ENCODE measurements at places on chromosomes 2 and 18.
A peak's percentile ranks its signal among the peaks of the same experiment; 100 is the strongest.

DNA sequence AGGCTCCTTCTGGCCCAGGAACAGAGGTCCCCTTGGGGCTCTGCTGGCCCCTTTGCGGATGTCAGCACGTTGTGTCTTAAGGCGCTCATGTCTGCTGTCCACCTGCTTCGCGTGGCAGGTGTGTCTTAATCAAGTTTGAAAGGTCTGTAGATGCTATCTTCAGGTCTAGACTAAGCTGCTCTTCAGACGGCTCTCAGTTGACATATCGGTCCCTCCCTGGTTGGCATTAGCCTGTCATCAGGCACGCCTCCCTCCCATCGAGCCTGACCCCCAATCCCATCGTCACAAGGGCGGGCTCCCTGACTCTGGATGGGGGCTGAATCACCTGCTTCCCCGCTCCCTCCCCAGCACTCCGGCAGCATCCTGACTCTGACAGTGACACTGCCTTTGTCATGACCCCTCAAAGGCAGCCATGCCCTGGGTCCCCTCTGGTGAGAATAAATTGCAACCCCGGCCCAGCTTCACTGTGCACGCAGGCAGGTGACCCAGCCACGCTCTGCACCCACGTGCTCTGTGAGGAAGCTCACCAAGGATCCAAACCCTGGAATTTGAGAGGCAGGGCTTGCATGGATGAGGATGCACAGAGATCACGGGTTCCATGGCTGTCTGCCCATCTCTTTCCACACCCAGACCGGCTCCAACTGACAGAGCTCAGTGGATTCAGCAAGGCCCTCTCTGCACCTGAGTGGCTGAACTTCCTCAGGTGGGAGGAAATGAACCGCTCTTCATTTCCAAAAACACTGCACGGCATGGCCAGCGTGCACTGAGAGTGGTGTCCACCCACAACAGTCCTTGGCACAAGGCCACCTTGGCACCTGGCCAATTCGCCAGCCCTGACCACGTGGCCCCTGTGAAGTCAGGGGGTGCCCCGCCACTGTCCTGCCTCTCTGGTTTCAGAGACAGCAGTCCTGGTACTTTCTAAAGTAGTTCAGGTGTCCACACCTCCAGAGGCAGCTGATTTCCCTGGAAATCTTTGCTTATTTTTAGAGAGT lies 110.2 kb upstream of the GPC1 start:
- no peak for DNase-seq

DNA sequence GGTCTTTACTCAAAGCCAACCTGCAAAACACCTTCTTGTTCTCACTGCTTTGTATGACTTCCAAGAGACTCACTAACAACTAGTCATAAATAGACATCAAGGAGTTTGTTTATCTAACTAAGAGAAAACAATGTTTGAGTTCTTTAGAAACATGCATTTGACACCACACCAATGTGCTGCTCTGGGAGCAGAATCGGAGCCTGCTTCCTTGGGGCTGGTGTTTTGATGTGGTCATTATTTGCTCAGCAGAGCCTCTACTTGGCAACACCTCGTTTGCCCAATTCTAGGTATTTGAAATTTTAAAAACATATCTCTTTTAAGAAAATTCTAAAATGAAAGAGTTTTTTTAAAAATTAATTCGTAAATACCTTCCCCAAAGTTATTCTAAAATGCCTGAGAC lies 167.5 kb downstream of the BCL2 start:
- no peak for DNase-seq

- no peak for DNase-seq
Measured at GRCh38 chr18:2913398-2914005, 66.7 kb downstream of the EMILIN2 start.

DNA sequence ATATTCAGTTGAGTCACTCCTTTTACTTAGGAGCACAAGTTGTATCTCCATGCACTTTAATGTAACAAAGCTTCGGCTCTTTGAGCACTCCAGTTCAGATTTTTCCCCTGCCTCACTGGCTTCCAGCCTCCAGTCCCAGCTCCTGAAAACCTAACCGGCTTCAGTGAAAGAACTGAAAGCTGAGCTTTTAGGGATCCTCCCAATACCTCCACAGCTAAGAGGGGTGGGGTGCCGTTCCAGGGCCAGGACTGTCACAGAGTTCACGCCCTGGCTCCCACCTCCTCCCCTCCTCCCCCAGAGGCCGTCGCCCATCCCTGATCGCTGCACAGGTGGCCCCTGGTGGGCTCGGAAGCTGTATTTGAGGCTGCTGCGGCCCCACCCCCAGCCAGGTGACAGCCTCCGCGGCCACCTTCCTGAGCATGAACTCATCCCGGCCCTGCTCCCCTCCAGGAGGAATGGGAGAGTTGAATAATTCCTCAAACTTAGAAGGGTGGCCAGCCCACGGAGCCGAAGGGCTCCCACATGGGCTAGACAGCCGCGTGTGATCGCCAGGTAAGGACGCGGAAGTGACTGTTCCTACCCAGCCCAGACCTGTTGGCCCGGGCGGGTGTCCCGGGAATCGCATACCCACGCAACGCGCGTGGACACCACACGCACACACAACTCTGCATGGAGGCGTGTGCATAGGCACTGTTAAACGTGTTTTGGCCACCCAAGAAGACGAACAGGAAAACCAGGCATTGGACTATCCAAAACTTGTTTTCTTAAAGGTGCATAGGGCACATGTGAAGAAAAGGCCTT lies 1.8 kb downstream of the MYO5B start:
- DNase-seq, result no peak

DNA sequence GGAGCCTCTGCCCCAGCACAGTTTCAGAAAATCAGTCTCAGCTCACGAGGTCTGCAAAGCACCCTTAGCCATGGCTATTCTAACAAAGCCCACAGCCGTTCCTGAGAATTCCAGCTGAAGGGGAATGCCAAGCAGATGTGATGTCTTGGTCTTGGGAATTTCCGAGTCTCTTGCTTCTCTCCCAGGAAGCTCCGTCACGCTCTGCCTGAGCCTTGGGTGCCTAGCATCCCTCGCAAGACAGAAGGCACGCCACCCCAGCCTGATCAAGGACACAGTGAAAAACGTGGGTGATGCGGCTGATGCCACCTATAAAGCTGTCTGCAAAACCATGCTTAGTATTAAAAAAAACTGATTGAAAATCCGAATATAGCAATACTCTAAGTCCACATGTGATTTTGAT lies 254.6 kb downstream of the SH3BP4 start:
- no peak for DNase-seq

- no peak for DNase-seq
Measured at GRCh38 chr18:55123361-55123760, 164.1 kb upstream of the CCDC68 start.

DNA sequence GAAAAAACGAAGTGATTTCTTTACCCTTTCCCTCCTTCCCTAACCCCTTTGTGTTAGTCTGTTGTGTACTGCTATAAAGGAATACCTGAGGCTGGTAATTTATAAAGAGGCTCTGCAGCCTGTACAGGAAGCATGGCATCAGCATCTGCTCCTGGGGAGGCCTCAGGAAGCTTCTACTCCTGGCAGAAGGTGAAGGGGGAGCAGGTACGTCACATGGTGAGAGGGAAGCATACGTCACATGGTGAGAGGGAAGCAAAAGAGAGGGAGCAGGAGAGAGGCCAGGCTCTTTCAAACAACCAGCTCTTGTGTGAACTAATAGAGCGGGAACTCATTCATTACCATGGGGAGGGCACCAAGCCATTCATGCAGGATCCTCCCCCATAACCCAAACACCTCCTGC lies 126.2 kb downstream of the CAPN13 start:
- no peak for DNase-seq

- no peak for DNase-seq
Measured at GRCh38 chr2:64114912-64115277, 29.3 kb downstream of the PELI1 start.

GRCh38 chr2:27218614-27219013 lies 1.4 kb downstream of the CAD start:
- peak; percentile 62 for DNase-seq

- no peak for DNase-seq
Measured at GRCh38 chr2:171485116-171485515, 37.2 kb upstream of the CYBRD1 start.

DNA sequence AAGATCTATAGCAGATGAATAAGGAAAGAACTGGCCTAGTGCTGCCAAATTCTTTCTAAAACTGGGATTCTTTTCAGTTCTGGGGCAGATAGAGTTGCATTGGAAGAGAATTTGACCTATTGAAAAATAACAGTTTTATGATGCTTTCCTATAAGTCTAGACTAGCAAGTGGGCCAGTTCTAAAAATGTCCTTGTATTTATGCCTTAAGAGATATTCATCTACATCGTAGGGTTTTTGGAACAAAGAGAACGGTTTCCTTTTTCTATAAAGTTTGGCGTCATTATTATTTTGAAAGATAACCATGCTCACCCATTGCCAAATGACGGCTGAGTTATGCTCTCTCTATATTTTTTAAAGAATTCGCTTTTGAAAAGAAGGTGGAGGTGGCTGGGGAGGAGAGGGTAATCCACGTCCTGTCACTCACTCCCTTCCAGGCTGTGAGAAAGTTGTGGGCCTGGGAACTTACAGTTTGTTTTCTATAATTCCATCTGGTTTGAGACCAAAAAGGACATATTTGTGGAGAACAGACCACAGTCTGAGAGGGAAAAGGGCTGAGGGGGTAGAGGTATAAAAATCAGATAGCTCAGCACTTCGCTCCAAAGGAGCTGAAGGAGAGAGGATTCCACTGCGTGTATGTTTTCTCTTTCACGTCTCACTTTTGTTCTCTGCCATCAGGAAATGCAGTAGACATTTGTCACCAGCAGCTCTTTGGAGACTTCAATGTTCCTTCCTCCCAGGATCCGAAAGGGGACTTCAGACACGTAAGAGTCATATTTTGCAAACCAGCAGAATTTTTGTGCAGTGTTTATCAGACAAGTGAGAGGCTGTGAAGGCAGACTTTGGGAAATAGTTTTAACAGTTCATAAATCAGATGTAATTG lies 281.9 kb upstream of the FN1 start:
- no peak for DNase-seq

DNA sequence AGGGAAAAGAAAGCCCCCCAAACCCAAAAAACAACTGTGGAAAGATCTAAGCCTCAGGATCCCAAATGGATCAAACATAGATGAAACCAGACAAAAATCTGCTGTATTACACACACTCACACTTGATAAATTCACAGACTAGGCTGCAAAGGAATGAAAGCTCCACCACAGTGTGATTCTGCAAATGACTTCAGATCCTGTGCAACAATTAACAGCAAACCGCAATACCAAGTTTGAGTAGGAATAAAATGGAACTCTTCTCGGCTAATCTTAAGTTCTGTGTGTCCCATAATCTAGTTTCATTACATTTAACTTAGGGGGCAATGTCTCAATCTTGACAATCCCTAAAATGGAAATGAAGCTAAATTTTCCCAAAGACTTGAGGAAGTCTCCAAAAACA lies 11.9 kb downstream of the CLK1 start:
- no peak for DNase-seq

DNA sequence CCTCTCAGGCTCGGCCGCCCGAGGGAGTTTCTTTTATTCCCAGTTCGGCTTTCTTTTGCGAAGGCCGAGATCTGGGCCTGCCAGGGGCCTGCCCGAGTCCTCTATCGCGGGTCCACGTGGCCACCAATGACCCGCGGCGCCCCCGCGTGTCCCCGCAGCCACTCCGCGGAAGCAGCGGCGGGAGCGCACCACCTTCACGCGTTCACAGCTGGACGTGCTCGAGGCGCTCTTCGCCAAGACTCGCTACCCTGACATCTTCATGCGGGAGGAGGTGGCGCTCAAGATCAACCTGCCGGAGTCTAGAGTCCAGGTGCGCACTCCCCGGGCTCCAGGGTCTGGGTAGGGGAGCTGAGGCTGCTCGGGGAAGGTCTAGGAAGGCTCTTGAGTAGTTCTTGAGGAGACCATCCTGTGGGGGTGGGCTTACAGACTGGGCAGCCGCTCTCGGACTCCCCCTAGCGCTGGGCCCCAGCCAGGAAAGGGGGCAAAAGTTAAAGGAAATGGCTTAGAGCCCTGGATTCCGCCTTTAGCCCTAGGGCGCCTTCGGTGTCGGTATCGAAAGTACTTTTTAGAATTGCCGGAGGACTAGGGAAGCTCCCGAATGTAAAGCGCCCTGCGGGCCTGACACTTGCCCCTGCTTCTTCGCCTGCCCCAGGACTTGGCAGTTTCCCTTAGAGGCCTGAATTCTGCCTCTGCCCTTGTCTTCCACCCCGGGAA lies 3.4 kb downstream of the OTX1 start:
- peak; percentile 8 for DNase-seq

GRCh38 chr2:112843288-112843687 lies 6.7 kb upstream of the IL1B start:
- no peak for DNase-seq

GRCh38 chr18:33051407-33051806 lies 278.6 kb upstream of the KLHL14 start:
- no peak for DNase-seq

DNA sequence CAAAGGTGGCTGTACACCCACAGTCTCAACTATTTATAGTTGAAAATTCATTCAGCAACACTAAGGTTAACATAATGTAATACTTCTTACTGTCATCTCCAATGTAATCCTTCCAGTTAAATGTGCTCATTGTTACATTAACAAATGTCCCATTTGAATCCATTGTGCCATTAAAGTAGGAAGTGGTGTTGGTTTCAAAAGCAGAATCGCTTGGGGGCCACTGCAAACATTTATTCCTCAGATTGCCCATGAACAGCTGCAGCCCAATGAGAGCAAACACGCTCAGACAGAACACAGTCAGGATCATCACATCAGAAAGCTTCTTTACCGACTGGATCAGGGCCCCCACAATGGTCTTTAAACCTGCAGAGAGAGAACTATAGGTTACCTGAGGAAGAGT lies 41.4 kb downstream of the SCN3A start:
- DNase-seq, result no peak

GRCh38 chr2:101714118-101714517 lies 16.6 kb downstream of the MAP4K4 start:
- DNase-seq, result peak; percentile 47

DNA sequence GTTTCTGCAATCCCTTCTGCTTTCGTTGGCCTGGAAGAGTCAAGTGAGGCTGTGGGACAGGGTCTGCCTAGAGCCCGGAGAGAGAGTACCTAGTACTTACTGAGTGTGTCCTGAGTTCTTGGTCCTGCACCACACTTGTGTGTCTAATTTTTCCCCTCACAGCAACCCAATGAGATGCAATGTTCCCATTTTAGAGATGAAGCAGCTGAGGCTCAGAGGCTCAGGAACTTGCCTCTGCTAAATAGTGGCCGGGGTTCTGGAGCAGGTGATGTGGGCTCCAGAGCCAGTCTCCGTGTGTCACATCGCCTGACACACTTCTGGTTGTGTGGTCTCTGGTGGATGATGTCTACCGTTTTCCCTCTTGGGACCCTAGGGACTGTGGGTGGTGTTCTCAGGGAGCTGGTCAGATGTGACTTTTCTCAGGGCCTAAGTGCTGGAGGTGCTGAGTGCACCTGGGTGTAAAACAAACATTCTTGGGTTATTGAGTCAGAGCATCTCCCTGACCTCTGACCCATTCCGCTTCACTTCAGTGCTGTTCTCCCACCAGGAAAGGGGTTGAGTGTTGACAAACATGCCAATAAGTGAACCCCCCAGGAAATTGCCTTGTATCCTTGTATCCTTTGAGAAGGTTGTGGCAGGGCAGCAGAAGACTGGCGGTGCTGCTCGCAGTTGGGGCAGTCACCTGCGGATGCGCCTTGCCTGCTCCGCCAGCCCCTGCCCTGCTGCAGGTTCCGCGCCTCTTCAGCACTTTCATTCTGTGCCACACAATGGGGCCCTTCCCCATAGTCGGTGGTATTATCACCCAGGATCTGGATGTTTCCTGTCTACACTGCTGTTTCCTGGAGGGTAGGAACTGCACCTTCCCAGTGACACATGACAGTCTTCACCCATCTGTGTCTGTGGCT lies 32.1 kb downstream of the HK2 start:
- DNase-seq, result no peak

GRCh38 chr2:237714690-237715458 lies 83.7 kb upstream of the RBM44 start:
- DNase-seq, result no peak

Measured in OCI-LY7 (cell line).